ENCODE measurements at places on chromosomes 12 and 14.

DNA sequence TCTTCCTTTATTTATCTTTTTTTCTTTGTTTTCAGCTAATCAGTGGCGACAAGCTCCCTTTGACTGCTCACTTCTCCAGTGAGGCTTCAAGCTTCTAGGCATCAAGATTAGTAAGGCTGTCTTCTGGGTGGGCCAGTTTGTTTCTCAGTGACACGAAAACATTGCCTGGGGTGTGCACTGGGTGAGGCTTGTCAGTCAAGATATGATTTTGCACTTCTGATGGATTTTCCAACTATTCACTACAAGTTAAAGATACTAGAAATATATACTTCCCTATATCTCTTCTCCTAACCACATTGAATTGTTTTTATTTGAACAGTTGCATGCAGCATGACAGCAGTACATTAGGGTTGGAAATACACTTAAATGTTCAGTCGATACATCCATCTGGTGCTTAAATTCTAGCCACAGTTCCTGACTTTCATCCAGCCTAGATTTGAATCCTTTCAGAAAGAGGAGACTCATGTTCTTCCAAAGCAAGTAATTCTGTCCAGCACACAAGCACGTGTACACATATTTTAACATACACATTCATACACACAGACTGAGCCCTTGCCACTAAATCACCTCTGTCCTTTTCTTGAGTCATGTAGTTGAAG lies 275.6 kb upstream of the NOVA1 start:
- DNase-seq = no peak

- DNase-seq = no peak
Measured at GRCh38 chr12:9751204-9752144, 9.2 kb downstream of the CD69 start.

DNA sequence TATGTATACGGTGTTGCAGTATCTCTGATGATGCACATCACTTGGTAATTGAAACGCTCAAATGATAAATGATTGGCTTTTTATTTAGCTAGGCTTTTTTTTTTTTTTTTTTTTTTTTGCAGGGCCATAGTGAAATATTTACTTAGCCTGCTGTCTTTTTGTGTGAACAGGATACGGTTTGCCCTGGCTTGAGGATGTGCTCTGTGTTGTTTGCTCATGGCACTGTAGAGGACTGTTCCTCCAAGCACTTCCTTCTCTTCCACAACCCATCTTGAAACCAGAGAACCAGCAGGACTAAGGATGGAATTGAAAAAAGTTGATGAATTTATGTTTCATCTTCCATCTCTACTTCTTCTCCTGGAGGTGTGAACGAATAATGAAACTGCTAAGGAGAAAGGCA lies 15.5 kb upstream of the SSPN start:
- no peak for DNase-seq

DNA sequence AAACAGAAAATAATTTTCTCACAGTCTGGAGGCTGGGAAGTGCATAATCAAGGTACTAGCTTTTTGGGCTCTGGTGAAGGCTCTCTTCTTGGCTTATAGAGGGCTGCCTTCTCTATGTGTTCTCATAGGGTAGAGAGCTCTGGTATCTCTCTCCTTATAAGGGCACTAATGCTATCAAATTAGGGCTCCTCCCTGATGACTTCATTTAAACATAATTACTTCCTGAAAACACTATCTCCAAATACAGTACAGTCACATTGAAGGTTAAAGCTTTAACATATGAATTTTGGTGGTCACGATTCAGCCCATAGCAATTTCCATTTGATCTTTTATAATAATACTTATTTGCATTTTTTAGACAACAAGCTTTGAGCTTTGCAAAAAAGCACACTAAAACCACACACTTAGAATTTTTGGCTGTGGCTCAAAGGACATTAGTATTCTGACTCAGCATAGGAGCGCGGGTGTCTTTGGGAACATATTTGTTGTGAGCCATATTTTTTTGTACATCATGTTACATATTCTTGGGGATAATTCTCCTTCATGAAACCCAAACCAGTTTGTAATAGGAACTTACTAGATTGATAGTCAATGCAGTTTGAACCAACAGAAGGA lies 808.1 kb upstream of the FBXO33 start:
- DNase-seq = no peak

- no peak for DNase-seq
Measured at GRCh38 chr12:102816816-102817434, 100.1 kb downstream of the PAH start.

- DNase-seq = no peak
Measured at GRCh38 chr12:14261861-14262260, 103.6 kb upstream of the ATF7IP start.

DNA sequence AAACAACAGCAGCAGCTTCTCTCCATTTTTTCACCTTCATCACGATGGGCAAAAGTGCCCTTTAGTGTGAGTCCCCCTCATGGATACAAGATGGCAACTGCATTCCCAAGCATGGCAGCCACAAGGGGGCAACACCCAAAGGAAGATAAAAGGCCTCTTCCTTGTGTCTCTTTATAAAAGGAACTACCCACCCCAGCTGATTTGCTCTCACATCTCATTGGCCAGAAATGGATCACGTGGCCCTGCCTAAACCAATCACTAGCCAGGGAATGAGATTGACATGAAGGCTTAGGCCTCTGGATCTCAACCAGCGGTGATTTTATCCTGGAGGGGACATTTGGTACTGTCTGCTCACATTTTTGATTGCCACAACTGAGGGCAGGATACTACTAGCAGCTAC lies 21.9 kb upstream of the IFT81 start:
- no peak for DNase-seq

- no peak for DNase-seq
Measured at GRCh38 chr12:52244615-52244994, 11.6 kb downstream of the KRT7 start.

GRCh38 chr14:104933746-104934733 lies 9.4 kb downstream of the PLD4 start:
- DNase-seq = no peak

GRCh38 chr12:95637471-95638155 lies 86.3 kb upstream of the USP44 start:
- no peak for DNase-seq

- DNase-seq = no peak
Measured at GRCh38 chr12:91813701-91814100, 331.9 kb downstream of the BTG1 start.

DNA sequence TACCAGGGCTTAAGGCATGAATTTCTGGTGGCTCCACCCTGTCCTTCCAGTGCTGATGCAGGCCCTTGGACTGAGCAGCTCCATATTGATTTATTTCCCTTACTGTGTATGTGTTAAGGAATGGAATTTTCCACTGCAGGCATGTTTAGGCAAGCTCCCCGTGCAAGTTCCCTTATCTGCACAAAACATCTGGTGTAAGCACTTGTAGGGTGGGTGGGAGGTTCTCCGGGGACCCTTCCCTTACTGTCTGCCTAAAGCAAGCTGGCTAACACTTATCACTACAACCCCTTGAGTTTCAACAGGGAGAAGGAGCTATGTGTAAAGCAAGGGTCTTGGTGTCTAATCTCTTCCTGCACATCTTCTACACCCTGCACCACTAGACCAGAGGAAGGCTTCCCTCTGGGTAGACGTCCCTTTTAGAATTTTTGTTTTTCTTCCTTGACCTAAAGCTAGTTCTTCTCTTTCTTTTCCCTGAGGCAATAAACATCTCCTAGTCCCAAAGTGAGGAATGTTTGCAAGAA lies 22.0 kb upstream of the DRAM1 start:
- DNase-seq = no peak

GRCh38 chr12:106760184-106760531 lies 14.3 kb upstream of the RIC8B start:
- no peak for DNase-seq

GRCh38 chr12:14216405-14217294 lies 148.8 kb upstream of the ATF7IP start:
- DNase-seq = no peak

GRCh38 chr12:75657831-75658230 lies 146.4 kb upstream of the KRR1 start:
- no peak for DNase-seq

- no peak for DNase-seq
Measured at GRCh38 chr14:104725772-104726548, 1.9 kb downstream of the ADSS1 start.
